8988T (cell line): ENCODE measurements at places on chromosomes 13 and 19.

GRCh38 chr13:100330662-100331061 is 241.8 kb downstream of the PCCA start:
- DNase-seq: no peak

DNA sequence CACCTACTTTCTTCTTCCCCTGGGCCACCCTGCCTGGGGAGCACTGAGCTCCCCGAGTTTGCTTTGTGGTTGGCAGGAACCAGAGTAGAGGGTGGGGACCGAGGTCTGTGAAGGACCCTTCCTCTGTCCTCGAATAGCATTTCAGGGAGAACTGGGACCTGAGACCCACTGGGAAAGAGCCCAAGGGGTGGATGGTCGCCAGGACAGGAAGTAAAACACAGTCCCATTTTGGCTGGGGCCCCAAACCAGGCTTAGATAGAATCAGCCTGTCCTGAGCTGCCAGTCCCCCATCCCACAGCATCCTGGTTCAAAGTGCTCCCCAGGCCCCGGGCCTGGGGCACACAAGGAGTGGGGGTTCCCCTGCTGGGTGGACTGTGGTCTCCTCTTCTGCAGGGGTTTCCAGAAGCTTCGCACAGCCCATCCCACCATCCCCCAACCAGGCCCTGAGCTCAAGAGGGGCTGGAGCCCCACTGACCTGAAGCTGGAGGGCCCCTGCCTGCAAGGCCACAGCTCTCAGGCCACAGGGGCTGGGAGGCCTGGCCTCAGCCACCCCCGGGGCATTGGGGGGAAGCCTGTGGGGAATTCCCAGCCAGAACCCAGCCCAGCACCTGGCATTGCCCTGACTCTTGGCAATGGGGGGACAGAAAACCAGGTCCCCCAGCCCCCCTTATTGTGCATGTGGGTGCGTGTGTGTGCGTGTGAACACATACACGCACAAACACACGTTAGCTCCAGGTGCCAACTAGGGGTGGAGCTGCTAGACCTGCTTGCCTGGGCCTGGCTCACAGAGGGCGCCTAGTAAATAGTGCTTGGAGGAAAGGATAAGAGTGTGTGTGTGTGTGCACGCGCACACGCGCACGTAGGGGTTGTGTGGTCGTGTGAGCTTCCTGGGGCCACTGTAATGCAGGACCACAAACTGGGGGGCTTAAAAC is 995 bp upstream of the MKNK2 start:
- peak; percentile 6 for DNase-seq

DNA sequence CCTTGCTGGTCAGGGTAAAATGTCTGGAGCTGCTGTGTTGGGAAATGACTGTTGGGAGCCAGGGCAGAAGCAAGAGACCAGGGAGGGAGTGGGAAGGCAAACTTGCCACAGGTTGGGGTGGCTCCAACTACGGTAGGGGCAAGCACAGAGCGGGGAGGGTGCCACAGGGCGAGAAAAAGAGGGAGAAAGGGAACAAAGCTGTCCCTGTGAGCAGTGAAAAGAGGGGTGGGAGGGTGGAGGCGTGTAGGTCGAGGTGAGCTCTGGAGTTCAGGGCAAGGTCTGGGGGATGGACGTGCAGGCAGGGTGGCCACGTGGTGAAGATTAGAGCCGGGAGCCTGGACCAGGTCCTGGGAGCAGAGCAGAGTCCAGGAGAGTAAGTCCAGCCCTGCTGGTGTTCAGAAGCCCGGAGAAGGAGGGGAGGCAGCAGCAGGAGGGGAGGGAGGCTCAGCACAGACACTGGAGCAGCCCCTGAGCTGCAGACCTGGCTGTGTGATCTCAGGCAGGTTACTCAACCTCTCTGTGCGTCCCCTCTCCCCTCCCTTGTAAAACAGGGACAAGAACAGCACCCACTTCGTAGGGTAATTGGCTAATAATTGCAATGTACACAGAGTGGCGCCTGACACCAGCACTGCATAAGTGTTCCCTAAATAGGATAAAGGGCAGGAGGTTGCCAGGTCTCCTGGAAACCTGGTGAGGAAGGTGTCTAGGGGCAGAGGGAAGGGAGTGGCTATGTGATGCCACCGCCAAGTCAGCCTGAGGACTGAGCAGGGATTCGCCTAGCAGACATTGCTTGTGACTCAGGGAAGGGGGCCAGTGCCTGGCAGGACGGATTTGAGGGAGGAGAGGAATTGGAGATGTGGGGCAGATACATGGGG is 3.2 kb upstream of the POLR2E start:
- DNase-seq: no peak

- DNase-seq: no peak
These were observed 20.8 kb upstream of the SEMA6B start for GRCh38 chr19:4580021-4580901.

- no peak for DNase-seq
These were observed 221.2 kb downstream of the DCLK1 start for GRCh38 chr13:35909837-35910540.

DNA sequence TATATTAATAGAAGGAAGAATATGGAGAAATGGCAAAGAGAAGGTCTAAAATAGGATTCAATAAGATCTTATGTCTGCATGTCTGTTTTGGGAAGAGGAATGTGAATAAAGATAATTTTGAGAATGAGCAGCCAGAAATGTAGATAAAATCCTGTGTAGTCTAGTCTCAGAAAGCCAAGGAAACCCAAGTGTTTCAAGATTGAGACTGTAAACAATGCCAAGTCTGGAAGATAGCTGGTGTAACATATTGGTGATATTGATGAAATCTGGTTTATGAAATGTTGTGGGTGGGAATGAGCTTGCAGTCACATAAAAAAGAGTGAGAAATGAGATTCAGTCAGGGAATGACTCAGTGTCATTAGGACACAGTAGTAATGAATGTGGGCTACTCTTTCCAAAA is 1180.3 kb upstream of the PCDH20 start:
- no peak for DNase-seq

- DNase-seq: no peak
These were observed 1.9 kb downstream of the CDK8 start for GRCh38 chr13:26255691-26256277.

DNA sequence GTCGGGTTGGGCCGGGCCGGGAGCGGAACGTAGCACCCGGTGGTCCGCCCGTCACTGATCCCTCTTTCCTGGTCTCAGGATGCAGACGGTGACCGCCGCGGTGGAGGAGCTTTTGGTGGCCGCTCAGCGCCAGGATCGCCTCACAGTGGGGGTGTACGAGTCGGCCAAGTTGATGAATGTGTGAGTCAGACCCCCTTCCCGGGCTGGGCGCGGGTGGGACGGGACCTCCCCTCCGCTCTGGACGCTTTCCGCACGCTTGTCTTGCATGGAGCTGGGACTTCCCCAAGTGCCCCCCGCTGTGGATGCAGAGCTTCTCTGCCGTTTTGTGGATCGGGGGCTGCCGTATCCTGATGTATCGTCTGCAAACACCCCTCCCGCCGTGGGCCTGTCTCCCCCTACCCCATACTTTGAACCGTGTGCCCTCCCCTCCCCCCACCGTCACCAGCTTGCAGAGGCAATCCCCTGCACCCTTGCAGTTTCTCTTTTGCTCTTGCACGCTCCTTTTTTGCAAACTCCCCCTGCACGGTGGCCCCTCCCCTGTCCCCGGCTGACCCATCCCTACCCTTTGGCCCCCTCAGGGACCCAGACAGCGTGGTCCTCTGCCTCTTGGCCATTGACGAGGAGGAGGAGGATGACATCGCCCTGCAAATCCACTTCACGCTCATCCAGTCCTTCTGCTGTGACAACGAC is 669 bp downstream of the GADD45B start:
- DNase-seq: no peak

GRCh38 chr19:49746206-49746958 is 16.7 kb downstream of the TSKS start:
- DNase-seq: peak; percentile 40

DNA sequence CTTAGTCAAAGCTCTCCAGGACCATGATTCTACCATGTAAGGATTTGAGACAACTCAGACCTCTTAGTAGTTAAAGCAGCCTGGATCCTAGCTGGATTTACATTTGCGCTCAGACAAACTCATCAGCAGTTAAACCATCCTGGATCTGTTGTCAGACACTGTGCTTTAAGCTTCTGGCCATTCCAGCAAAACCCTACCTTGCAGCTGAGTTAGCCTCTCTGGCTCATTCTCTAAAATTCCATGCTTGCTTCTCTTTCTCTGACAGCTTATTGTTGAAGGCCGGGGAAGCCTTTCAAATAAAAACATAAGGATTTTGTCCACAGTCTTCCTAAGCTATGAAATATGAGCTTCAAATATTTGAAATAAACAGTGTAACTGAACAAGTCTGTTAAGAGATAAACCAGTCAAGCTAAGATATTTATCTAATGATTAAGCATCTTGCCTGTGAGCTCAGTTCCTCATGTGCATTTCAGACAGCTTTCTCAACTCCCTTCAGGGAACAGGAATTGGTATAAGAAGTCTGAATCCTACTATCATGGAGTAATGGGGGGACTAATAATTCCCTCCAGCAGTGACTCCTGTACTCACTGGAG is 89.3 kb downstream of the SLAIN1 start:
- no peak for DNase-seq

GRCh38 chr13:23384111-23384510 is 49.4 kb downstream of the SACS start:
- no peak for DNase-seq

- no peak for DNase-seq
These were observed 66.9 kb upstream of the CACNA1A start for GRCh38 chr19:13573056-13573667.

- DNase-seq: no peak
These were observed 209.5 kb upstream of the IPO5 start for GRCh38 chr13:97743938-97744337.

- DNase-seq: no peak
These were observed 94.0 kb downstream of the PCDH9 start for GRCh38 chr13:67136157-67136556.

GRCh38 chr13:43558326-43558725 is 228.4 kb downstream of the ENOX1 start:
- no peak for DNase-seq

DNA sequence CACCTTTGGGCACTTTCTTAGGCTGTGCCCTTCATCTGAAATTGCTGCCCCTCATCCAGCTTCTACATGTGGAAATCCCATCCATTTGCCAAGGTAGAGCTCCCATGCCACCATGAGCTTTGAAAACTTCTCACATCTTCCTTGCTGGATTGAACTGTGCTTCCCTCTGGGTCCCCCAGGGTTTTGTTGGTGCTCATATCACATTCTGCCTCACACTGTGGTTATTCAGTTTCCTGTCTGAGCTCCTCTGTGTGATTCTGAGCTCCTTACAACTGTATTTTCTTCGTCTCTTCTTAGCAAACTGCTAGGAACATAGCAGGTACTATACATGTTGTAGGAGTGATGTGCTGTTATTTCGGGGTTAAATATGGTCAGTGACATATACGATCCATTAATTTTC is 74.9 kb upstream of the KL start:
- DNase-seq: no peak

- no peak for DNase-seq
These were observed 43.3 kb downstream of the PTPRS start for GRCh38 chr19:5297272-5297669.

- no peak for DNase-seq
These were observed 19.6 kb downstream of the LNX2 start for GRCh38 chr13:27600711-27601110.

- no peak for DNase-seq
These were observed 14.2 kb upstream of the LILRB1 start for GRCh38 chr19:54616057-54616456.

DNA sequence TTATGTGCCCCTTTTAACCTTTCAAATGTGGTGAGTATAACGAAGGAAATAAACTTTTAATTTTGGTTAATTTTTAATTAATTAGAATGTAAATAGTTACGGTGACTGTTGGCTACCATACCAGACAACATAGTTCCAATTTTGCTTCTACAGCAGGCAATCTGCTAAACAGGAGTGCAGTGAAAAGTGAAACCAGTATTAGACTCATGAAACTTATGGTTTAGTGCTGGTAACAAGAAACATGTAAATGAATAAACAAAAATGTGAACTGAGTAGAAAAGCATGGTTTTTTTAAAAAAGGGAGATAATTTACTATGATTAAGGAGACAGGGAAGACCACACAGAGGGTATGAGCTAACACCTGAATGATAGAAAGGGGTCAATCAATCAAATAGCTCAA is 478.4 kb downstream of the PCDH9 start:
- DNase-seq: no peak

GRCh38 chr13:24232474-24232873 is 72.0 kb downstream of the SPATA13 start:
- DNase-seq: no peak

DNA sequence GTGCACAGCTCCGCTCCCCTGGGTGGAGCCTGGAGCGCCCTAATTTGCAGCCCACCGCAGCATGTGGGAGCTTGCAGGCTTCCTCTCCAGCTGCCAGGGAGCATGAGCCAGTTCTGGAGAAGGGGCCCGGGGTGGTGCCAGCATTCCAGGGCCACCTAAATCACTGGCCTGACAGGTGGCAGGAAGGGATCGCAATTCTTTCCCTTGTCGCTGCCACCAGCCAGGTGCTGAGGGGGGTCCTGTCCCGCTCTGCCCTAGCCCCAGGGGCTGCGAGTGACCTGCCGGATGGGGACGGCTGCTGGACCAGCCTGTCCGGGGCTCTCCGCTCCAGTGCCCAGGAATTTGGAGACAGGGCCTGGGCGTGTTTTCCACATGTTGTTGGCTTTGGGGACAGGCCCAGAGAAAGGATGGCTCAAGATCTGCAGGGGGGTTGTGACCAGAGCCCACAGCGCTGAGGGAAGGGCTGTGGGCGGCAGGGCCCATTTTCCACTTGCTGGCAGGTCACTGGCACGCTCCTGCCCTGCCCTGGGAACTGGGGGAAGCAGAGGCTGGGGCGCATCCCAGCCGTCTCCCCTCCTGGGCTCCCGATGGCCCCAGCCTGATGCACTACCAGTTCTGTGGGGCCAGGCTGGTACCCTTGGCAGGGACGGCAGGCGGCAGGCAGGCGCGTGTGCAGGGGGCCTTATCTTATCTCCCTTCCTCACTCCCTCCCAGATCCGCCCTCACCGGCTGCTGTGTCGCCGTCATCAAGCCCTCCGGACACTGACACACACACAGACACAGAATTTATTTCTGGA is 9.5 kb downstream of the NDUFA11 start:
- DNase-seq: no peak

DNA sequence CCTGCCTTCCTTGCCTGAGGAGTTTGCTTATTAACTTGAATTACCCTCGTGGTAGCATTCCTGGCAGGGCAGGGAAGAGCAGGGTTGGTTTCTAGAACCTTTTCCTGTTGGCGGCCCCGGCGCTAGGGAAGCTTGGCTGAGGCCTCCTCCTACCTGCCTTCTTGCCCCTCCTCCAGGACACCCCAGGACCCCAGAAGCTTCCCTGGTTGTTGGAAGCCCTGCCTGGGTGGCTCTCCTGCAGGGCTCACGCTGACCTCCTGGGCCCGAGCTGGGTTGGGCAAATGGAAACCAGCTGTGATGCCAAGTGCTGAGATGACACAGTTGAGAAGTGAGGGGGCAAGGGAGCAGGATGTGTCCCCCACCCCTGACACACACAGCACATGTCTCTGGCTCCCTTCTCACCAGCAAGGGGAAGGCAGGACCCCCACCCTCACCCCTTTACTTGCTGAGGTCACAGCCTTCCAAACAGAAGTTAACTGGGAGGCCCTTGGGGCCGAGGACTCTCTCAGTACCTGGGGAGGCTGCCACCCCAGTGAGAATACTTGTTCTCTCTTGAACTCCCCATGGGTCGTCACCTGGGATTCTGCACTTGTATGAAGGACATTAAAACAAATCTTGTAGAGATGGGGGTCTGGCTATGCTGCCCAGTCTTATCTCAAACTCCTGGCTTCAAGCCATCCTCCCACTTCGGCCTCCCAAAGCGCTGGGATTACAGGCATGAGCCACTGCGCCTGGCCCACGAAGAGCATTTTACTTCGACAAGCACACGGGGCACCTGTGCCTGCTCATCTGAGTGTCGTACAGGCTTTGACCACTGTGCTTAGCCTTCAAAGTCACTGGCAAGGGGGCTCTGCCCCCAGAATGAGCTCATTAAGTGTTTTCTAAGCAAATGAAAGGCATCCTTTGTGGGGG is 10.5 kb downstream of the CEBPA start:
- no peak for DNase-seq
